Lower lobe of right lung (tissue), 2 donors: ENCODE measurements at places on chromosomes 3 and 15.

GRCh38 chr15:49693498-49693897 lies 72.7 kb downstream of the DTWD1 start:
- no peak for DNase-seq

DNA sequence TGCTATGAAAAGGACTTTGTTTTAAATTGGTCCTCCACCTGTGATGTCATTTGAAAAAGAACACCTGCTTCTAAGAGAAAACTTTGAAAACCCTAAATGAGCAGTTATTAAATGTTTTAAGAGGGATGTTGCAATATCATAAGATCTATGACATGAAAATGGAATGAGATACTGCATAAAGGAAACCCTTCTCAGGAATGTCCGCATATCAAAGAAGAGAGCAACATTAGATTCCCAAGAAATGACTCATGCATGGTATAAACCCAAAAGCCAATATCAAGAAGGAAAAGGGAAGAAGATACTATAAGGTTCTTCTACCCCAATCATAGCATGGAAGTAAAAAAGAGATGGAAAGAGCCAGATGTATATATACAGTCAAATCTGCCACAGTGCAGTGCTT lies 627.5 kb upstream of the LMCD1 start:
- no peak for DNase-seq

- no peak for DNase-seq
Observed at GRCh38 chr3:88984256-88984655, 123.2 kb upstream of the EPHA3 start.

- no peak for DNase-seq
Observed at GRCh38 chr3:104886220-104886995, 480.3 kb upstream of the ALCAM start.

GRCh38 chr3:3107858-3108257 lies 2.3 kb downstream of the IL5RA start:
- no peak for DNase-seq

GRCh38 chr3:30549600-30549999 lies 56.8 kb upstream of the TGFBR2 start:
- DNase-seq: no peak

DNA sequence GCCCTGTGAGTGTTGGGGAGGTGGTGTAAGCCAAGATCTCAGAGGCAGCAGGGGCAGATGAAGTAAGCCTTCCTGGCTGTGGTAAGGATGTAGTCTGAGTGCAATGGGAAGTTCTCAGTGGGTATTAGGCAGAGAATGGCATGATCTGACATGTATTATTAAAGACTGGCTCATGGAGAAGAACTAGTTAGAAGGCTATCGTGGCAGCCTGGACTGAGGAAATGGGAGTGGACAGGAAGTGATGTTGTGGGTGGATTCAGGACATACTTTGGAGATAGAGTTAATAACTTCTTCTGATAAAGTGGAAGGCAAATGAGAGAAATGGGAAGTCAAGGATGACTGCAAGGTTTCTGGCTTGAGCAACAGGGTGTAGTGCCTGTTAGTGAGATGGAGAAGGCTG lies 250.9 kb upstream of the CFAP20DC start:
- DNase-seq: no peak

DNA sequence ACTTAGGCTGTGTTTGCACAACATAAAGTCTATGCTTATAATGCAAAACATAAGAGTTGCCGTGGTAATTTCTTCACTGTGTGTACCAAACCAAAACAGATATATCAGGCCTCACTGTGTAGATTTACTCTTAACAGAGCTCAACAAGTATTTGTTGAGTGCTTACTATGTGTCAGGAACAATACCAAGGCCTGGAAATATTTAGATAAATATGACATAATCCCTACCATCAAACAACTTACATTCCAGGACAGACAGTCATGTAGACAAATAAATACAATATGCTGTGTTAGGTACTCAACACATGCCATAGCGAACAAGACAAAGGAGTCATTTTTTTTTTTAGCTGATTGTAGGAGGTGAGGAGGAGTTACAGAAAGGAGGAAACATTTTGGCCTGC lies 554.0 kb downstream of the NSUN3 start:
- no peak for DNase-seq

- DNase-seq: no peak
Observed at GRCh38 chr3:43732747-43733425, 42.1 kb downstream of the ABHD5 start.

DNA sequence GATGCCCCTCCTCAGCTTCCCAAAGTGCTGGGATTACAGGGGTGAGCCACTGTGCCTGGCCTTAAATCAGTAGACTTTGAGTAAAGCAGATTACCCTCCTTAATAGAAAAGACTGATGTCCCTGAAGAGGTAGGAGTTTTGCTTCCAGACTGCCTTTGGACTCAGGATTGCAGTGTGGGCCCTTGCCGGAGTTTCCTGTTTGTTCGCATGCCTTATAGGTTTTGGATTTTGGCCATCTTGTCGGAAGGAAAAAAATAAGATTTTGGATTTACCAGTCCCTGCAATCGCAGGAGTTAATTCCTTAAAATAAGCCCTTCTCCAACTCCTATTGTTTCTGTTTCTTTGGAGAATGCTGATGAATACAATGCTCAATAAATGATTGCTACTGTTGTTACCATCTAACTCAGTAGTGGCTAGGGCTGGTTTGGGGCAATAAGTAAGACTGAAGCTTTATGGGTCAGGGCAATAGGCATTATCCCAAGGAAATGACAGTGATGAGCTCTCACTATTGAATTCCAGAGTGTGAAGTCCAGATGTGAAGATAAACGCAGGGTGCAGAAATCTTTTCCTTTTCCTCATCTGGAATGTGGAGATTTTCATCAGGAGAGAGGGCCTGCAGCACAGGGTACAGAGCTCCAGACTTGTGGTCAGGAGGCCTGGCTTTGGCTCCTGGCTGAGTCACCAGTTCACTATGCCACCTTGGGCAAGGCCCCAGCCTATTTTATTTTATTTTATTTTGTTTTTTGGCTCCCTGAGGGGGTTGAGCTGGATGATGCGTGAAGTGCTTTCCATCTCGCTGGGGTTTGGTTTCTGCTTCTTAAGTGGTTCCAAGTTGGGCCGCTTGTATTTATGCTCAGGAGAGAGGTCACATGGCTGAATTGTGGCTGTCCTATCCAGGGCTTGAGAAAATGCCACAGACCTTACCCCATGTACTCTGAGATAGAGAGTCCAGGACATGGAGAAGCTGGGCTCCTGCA lies 25.3 kb downstream of the FOXL2 start:
- DNase-seq: no peak
